ENCODE measurements at places on chromosomes 12 and 14.
A peak's percentile ranks its signal among the peaks of the same experiment; 100 is the strongest.

- DNase-seq: no peak
Measured at GRCh38 chr12:46388427-46389021, 16.0 kb upstream of the SLC38A2 start.

- no peak for DNase-seq
Measured at GRCh38 chr12:24902511-24903328, 46.2 kb downstream of the BCAT1 start.

GRCh38 chr14:61893371-61893940, 131.2 kb downstream of the SNAPC1 start:
- no peak for DNase-seq

DNA sequence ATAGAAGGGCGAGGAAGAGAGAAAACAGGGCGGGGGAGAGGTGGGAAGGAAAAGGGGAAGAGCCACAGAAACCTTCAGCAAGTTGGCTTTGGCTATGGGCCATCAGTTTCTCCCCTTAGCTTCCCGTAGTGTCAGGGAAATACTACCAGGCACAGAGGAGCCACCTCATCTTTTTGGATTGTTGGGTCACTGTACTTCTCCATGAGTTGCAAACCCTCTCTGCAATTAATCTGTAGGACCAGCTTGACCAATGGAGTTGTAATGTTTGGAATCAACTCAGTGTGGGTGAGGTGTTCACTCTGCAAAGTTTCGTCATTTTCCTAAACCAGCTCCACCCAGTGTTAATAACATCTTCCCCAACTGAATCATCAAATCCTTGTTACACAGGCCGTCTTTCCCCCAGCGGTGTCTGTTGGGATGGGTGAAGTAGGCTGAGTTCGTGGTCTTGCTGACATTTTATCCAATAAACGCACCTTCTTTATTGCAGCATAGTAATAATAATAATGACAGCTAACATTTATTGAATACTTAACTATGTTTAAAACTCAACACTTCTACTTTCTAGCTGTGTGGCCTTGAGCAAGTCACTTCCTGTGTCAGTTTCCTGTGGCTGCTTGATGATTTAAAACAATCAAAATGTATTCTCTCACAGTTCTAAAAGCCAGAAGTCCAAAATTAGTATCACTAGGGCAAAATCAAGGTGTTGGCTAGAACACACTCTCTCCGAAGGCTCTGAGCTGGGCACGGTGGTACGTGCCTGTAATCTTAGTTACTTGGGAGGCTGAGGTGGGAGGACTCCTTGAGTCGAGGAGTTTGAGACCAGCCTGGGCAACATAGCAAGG, 8.1 kb upstream of the GLTP start:
- DNase-seq: no peak

- no peak for DNase-seq
Measured at GRCh38 chr14:38432186-38432585, 176.3 kb upstream of the CLEC14A start.

DNA sequence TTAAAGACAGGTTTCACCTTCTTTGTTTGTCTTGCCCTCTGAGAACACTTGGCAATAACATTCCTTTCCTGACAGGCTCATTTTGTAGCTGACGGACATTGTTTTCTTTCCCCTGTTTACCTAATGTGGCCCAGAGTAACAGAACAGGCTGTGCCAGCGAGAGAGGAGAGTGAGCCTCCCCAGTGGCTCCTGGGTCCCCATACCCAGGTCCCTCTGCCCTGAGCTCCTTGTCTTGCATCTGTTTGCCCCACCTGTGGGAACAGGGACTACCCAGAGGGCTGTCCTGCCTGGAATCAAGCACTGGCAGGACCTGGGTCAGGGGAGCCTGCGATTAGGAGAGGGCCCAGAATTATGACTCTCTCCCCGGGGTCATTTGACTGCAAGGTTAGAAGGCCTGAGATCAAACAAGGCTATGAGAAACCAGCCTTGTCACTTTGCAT, 222.9 kb downstream of the ZFP36L1 start:
- DNase-seq: no peak

GRCh38 chr14:96214793-96215192, 10.2 kb downstream of the BDKRB2 start:
- DNase-seq: no peak

- DNase-seq: no peak
Measured at GRCh38 chr12:46402451-46402850, 29.9 kb upstream of the SLC38A2 start.

GRCh38 chr14:73269729-73270531, 32.6 kb downstream of the PAPLN start:
- DNase-seq: no peak

GRCh38 chr12:93059925-93060665, 131.0 kb upstream of the EEA1 start:
- no peak for DNase-seq

- no peak for DNase-seq
Measured at GRCh38 chr14:100086361-100086760, 21.1 kb downstream of the EVL start.

GRCh38 chr12:90489141-90489540, 465.8 kb downstream of the CCER1 start:
- DNase-seq: no peak

GRCh38 chr12:111570084-111570961, 28.8 kb downstream of the ATXN2 start:
- DNase-seq: no peak

DNA sequence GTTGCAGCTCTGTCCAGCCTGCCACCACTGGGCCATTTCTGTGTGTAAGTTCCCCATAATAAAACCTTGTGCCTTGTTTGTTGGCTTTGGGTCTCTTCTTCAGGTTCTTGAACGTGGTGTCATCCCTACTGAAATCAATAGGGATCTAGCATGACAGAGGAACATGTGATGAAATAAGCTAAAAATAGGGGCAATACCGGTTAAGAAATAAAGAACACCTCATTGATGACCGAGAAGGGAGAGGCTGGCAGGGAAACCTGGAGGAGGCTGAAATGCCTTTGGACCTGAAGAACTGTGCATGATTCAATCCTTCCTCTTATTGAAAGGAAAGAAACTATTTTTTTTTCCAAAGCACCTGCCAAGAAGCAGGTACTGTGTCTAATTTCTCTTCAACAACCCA, 172.3 kb downstream of the PPM1H start:
- no peak for DNase-seq

DNA sequence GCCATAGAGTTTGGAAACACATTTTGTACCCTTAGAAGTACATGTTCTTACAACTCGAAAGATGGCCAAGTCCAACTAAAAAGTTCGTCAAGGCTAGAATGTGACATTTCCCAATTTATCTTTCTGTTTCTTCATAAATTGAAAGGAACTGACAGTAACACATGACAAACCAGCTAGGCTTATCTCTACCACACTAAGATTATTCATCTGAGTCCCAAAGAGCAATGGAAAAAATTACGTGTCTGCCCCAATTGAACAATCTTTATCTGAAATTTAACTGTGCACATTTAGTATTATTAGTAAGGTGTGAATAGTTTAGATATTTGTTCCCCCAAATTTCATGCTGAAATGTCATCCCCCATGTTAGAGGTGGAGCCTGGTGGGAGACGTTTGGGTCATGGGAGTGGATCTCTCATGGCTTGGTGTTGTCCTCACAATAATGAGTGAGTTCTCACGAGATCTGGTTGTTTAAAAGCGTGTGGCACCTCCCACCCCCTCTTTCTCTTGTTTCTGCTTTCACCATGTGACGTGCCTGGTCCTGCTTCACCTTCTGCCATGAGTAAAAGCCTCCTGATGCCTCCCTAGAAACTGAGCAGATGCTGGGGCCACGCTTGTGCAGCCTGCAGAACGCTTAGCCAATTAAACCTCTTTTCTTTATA, 13.3 kb downstream of the CPM start:
- DNase-seq: peak; percentile 24

DNA sequence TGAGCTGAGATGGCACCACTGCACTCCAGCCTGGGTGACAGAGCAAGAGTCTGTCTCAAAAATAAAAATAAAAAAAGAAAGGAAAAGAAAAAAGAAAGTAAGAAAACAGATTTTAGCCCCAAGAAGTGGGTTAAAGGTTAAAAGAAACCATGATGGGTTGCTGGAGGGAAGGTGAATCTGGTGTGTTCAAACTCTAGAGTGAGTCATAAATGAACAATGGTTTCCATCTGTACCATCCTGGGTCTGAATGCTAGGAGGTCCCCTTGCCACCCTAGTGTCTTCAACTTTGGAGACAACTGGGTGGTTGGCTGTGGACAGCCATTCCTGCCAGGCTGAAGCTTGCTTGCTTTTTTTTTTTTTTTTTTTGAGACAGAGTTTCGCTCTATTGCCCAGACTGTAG, 1.6 kb upstream of the RPS26 start:
- peak; percentile 25 for DNase-seq

DNA sequence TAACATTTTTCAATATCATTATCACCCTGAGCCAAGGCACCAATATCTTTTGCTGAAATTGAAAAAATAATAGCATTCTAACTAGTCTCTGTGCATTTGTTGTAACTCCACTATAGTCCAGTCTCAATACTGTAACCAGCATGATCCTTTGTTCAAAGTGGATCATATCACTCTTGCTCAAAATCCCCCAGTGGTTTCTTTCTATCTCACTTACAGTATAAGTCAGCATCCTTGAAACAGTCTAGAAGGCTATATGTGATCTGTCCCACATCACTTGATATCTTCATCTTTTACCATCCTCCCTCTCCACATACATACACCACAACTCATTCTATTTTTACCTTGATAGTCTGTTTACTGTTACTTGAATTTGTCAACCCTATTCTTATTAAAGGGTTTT, 435.7 kb downstream of the CCER1 start:
- DNase-seq: no peak

- DNase-seq: no peak
Measured at GRCh38 chr14:49164074-49164473, 422.1 kb downstream of the RPS29 start.

GRCh38 chr12:42904683-42905418, 315.3 kb upstream of the PRICKLE1 start:
- no peak for DNase-seq

DNA sequence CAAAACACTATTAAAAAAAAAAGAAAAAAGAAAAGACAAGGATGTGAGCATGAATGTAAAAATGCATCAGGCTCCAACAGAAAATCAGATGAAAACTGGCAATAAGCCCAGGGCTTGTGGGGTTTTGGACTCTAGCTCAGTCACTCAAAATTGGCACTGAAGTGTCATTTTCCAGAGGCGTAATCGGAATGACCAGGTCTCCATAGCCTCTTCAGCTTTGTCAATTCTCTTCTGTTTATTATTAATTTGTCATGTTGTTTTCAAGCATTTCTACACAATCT, 137.2 kb upstream of the TRHDE start:
- DNase-seq: no peak

GRCh38 chr12:11758087-11758486, 108.6 kb downstream of the ETV6 start:
- no peak for DNase-seq

DNA sequence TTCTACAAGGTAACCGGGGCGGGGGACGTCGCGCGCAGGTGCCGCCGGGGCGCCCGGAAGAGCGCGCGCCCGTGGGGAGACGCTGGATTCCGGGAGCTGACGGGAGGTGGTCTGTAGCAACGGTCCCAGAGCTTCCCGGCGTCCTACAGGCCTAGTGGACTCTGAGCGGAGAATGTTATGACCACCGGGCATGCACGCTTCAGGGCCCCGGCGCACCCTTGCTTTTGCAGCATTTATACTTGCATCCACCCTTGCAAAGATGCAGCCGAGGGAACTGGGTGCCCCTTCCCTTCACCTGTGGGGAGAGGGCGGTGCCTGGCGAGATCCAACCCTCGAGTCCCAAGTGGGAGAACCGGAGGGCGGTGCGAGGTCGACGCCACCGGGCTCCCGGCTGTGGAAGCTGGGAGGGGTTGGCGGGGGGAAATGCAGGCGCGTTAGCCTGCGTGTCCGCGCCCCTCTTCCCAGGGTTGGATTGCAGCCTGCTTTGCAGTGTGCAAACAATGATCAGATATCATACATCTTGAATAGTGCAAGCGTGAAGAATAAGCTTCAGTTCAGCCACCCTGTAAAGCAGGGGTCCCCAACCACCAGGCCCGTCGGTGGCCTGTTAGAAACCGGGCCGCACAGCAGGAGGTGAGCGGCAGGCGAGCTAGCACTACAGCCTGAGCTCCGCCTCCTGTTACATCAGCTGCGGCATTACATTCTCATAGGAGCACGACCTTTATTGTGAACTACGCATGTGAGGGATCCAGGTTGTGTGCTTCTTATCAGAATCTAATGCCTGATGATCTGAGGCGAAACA, 576 bp downstream of the ERP29 start:
- peak; percentile 75 for DNase-seq

DNA sequence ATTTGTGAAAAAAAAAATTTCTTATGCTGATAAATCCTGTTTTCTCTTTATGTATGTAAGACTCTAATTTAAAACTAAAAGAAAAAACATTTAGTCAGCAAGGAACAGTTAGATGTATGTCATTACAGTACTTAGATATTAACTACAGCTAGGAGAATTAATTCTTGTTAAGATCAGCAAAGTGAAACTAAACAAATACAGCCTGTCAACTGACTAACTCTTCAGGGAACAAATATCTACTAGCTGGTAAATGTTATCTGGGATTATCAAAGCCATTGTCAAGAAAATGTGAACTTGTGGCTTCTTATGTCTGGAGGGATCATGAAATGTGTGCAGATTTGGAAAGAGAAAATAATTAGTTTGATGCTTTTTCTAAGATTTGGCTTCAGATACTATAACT, 27.5 kb downstream of the MGAT4C start:
- DNase-seq: no peak

- no peak for DNase-seq
Measured at GRCh38 chr12:12505544-12506495, 56.8 kb downstream of the DUSP16 start.

DNA sequence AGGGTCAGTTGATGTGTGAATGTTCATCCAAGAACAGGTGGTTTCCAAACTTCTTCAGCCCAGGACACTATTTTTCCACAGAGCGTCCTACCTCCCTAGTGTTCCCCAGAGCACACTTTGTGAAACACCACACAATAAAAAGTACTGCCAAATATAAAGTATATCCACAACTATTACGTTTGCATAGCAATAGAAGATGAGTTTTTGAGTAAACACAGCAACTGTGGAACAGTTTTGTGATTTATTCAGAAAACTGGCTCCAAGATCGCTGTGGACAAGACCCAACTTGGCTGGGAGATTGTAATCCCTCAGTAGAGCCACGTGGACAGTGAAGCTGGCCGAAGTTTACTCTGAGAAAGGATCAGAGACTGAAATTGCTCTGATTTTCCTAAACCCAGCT, 14.5 kb upstream of the MAP1LC3B2 start:
- DNase-seq: no peak
